ENCODE measurements at places on chromosomes 12 and 14.
A peak's percentile ranks its signal among the peaks of the same experiment; 100 is the strongest.

DNA sequence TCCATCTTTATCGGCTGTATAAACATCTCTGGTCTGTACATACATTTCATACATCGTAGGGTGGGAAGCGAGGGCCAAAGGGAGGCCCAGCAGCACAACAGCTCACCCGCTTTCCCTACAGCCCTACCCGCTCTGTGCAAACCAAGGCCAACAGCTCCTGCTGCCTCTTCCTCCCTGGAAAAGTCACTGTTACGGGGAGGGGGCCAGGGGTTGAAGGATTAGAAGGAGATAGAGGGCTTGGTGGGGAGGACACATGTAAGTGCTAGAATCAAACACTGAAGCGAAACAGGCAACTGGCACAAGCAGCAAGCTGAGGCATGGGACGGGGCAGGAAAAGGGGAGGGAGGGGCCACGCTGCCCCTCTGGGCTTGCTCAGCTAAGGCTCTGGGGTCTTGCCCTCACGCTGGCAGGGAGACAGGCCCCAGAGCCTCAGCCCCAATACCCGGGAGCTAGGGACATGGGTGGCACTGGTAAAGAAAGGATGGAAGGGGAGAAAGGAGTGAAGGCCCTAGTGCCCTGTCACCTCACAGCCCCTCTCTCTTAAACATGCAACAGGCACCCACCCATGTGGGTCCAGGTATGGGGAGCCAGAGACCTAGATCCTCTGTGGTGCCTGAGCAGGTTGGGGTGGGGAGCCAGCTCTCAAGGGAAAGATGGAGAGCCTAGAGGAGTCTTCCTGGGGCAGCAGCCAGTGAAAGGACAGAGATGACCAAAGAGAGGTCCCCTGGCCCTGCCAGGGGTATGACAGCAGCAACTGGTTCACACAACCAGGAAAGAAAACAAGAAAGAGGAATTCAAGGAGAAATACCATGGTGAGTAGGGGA, 14.4 kb downstream of the SPRYD3 start:
- DNase-seq, result no peak

DNA sequence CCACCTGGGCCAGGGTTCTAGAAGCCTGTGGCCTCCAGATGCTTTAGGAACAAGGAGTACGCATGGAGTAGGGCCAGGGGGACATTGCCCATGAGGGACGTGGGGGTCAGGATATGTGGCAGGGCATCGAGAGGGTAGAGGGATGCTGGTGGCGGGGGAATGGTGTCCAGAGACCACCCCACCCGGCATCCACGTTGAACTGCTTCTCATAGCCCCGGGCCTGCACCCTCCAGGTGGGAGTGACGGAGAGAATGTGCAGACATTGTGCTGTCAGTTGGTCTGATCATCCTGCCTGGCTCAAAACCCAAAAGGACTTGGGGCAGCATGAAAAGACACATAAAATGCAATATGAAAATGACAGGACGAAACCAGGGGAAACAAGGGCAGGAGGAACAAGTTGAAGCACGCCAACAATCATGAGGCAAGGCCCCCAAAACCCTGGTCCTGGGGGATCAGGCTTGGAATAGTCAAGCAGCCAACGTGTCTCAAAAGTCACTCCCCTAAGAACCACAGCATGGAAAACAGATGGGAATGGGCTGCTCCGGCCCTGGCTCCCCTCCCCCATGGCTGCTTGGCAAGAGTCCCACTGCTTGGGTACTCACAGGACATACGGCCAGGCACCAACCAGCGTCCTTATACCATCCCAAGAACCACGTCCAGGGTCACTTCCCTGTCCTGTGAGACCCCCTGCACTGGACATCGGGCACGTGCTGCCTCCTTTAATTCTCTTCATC, 117.9 kb downstream of the DICER1 start:
- no peak for DNase-seq

DNA sequence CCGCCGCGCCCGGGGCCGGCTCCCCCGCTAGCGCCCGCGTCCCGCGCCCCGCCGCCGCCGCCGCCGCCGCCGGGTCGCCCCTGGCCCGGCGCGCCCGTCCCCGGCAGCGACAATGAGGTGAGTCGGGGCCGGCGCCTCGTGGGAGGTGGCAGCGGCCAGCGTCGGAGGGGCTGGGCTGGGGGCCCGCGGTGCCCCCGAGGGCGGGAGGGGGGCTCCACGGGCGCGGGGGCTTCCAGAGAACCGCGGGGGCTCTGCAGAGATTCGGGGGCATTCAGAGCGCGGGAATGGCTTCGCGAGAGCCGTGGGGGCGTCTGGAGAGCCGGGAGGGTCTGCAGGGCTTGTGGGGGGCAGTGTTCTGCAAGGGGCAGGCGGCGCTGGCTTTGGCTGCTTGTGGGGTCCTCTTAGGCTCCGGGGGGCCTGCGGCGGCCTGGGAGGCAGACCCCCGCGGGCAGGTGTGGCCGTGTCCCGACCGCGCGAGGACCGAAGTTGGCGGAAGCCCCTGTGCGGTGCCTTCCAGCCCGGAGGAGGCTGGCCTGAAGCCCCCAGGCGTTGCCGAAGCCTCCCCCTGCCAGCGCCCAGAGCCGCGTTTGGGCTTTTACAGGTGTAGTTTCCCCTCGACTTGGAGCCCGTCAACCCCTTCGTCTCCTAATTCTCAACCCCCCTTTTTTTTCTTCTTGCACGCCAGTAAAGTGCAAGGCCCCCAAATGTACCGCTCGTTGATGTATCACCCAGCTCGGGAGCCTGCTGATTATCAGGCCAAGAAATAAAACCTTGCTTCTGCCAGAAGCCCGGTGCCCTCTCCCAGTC, 93.1 kb upstream of the EVL start:
- DNase-seq, result peak; percentile 40

DNA sequence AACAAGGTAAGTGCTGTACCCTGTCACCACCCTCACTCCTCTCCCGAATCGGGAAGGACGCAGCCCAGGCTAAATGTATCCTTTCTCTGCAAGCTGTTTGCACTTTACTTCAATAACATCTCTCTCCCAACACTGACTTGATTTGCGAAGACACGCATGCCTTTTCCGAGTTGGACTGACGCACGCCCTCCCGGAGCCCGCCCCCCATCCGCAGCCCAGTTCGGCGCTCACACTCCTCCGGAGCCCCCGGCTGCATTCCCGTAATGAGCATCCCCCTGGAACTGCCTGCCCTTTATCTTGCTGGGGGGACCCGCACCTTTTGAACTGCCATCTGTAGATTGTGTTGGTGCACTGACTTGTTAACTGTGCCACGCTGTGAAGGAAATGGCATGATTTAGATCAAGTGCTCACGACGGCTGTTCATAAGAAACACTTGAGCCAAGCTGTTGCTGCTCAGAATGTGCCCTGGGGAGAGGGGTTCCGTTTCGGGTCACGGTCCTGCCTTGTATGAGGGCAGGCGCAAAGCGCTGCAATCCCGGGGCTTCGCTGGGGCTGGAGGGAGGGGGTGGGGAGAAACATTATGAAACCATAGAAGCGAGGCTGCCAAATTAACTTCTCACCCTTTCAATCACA, 176.6 kb upstream of the CDKN3 start:
- no peak for DNase-seq

GRCh38 chr12:89339526-89339925, 12.8 kb downstream of the DUSP6 start:
- no peak for DNase-seq

DNA sequence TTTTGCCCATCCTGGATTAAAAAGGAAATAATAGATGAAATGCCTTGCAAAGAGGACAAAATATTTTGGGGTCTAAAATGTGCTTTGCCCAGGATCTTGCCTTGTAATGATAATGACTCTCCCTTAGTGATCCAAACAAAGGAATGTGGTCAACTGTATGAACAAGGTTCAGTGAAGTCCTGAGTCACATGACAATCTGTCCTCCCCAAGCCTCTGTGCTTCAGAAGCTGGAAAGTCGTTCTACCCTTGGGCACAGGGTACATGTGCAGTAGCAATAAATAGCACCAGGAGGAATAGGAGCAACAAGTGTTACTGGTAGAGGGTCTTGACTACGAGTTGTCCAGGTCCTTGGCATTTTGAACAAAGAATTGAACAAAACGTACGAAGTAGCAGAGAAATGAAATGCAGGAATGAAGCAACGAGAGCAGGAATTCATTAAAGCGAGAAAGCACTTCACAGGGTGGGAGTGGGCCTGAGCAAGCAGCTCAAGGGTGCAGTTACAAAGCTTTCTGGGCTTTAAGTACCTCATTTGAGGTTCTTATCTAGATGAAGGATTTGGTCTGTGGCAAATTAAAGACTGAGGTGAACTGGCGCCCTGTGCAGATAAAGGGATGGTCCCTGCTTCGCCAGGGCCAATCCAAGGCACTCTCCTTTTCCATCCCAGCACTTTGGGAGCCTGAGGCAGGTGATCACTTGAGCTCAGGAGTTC, 65.8 kb downstream of the RESF1 start:
- no peak for DNase-seq

DNA sequence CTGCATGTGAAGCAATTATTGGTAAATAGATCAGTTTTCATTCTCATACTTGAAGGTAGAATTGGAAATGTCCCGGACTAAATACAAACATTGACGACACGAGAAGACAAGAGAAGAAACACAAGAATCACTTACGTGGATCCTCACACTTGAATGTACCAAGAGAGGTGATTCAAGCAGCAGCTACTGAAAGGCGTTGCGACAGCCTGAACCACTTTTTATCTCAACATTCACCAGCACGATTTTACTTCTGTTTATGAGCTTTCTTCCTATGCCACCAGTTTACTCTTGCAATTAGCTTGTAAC, 3.6 kb upstream of the FZD10 start:
- DNase-seq, result no peak

DNA sequence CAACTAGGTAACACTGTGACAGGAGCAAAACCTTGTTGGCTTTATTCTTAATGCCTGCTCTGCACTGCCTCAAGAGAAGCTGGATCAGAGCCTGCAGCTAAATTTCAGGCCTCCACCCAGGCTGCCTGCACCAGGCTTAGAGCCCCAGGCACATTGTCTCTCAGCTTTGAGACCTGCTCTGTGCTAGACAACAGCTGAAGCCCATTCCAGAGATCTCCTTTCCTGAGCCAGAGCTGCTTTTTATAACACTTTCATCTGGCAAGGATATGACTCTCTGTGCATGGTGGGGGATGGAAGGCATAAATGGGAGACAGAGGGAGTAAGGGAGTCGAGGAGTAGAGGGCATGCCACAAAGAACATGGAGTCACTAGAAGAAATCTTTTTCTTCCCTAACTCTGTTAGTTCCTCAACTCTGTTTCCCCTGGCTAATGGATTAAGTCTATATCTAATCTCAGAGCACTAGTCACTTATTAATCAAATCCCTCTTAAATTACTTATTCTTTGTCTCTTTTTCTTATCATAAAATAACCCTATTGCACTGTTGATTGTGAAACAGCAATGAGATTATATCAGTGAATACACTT, 27.1 kb upstream of the LUM start:
- no peak for DNase-seq

- no peak for DNase-seq
These were observed 2.4 kb upstream of the CFAP54 start for GRCh38 chr12:96486751-96487613.

- DNase-seq, result no peak
These were observed 55.6 kb downstream of the SYNE3 start for GRCh38 chr14:95460647-95461478.

DNA sequence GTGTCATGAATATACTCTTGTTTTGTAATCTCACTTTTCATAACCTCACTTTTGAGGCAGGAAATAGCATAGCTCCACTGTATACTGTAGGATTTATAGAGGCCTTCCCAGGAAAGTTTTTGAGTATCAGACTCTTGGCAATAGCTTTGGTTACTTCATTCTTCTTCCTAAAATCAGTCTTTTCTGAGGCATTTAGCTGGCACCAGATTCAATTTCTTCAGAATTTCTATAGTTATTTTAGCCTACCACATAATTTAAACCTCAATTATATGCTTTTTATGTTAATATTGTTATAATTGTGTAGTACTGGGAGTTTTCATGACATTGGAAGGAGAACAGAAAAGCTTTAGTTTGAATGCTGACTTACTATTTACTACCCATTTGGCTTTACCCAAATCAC, 322.3 kb upstream of the FAR2 start:
- no peak for DNase-seq

- no peak for DNase-seq
These were observed 31.3 kb downstream of the SERPINA3 start for GRCh38 chr14:94643316-94644101.

GRCh38 chr14:102000902-102001301, 36.5 kb downstream of the DYNC1H1 start:
- DNase-seq, result no peak

DNA sequence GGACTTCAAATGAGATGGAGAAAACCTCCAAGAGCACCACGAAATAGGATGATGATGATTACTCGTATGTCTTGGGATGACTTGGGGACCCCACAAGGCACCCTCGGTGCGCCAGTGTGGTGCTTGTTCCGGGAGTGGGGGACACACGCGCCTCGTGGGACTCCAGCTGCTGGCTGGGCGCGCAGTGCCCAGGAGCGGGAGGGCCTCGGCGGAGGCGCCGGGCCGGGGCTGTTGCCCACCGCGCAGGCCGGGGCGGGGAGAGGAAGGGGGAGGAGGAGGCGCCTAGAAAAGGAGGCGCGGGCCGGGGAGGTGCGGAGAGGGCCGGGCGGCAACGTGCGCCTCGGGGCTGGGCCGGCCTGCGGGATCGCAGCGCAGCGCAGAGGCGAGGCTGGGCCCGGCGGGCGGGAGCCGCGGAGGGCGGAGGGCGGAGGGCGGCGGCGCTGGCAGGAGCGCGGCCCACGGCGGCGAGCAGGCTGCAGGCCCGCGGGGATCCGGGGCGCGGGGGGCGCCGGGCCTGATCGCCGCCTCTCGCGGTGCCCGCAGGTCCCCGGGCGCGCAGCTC, at the start of gene RFLNA:
TSS of gene RFLNA (plus strand) at position 314 of the 562 bp plus-strand sequence. CDS start 337 bp downstream, outside the sequence.
- no peak for DNase-seq

DNA sequence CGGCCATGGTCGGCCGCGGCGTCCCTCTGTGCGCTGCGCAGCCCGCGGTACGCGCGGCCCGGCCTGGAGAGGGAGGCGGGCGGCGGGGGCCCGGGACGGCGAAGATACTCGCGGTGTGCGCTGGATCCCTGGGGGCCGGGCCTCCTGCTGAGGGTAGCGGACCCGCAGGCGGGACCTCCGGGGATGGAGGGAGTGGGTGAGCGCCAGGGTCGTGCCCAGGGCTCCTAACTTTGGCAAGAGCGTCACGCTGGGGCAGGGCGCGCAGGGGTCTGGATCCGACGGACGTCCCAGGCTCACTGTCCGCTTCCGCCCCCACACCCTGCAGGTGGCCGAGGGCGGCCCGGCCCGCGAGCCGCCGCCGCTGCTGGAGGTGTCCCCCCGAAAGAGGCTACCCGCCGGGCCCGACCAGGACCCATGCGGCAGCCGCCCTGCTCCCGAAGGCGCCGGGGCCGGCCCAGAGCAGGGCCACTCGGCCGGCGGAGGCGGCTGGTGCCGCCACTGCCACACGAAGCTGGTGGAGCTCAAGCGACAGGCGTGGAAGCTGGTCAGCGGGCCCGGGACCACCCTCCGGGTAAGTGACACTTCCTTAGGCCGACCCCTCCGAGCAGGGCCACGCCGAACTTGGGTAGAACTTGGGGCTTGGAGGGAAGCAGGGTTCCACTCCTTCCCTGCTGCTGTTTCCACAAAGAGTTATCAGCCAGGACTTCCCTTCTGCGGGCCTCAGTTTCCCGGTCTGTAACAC, 502 bp downstream of the KIF26A start:
- DNase-seq, result no peak
